Fibroblast of skin of left biceps (primary cell): ENCODE measurements at places on chromosomes 1 and 21.

DNA sequence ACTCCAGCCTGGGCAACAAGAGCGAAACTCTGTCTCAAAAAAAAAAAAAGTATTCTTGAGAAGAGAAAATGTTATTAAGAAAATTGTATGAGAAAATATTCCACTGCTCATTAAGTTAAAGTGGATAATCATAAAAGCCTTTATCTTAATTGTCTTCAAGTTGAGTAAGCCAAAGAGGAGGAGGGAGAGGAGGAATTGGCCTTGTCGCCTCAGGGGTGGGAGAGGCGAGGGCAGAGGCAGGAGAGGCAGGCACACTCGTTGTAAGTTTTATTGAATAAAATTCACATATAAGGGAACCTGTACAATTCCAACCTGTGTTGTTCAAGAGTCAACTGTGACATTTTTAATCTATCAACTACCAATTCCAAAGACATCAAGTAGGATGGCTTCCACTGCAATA lies 820.3 kb downstream of the USP25 start:
- no peak for DNase-seq

GRCh38 chr1:235913311-235913710 lies 46.6 kb upstream of the LYST start:
- DNase-seq = no peak

DNA sequence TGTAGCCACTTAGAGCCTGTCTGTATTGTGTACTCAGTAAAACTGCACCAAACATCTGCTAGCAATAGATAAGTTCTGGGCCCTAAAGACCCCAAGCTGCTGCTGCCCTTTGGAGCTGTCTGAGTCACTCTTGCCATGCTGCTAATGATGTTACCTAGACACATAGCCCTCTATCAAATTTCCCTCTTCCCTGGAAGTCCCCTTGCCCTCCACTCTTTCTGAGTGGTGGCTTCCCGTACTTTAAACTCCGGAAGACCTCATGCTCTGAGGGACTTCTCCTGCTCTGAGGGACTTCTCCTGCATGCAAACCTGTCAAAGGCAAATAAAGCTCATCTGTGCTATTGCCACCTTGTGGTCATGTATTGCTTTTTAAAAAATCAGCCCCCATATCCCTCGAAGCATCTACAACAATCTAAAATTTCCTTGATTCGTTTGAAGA lies 34.0 kb downstream of the FH start:
- DNase-seq = no peak

DNA sequence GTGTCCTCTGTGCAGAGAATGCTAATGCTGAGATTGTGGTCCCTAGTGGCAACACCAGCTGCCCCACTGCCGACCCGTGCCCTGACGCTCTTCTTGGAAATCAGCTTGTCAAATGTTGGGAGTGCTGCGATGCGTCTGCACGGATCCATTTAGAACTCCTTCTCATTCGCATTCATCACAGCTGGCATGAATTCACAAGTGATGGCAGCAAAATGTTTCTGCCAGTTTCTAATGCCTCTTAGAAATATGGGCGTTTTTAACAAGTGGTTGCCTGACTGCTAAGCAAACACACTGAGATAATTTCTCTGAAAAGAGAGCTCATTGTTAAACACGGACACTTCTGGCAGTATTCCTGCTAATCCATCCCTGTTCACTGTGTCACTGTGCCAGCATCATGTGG lies 131.9 kb upstream of the KCNJ6 start:
- no peak for DNase-seq

GRCh38 chr1:39544327-39544726 lies 32.3 kb downstream of the PABPC4 start:
- no peak for DNase-seq

GRCh38 chr1:48810740-48811139 lies 34.0 kb upstream of the BEND5 start:
- no peak for DNase-seq

DNA sequence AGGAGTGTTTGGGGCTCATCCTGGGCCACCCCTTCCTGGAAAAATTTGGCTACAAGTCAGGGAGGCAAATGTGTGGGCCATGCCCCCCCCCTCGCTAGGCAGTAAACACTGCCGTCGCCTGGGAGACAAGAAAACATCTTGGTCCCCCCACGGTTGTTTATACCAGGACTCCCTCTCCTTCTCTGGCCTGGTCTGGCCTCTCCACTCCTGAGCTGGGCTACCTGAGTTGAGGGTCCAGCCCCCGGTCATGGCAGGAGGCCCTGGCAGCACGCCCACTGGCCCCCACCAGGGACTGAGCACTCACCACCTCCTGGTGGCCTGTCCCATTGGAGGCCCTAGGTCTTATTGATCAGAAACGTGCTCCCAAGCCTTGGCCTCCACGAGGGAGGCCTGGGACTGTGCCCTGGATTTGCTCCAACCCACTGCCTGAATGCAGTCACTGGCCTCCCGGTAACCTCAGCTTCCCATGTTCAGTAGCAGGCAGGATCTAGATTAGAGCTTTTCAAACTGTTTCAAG lies 15.8 kb downstream of the KCNQ4 start:
- peak; percentile 8 for DNase-seq

DNA sequence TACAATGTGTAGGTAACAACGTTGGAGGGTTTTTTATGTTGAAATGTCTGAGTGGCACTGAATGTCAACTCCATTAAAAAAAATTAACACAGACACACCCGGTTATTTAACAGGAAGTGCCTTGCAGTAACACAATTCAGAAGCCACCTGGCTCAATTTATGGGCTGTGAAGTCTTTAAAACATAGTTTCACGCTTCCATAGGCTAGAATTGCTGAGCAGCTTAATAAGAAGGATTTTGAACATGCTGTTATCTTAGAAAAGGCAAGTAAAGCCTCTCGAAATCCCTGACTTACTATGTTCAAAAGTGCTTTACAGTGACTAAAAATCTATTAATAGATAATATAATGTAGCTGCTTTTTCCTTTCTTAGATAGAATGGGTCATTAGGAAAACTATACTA lies 19.7 kb downstream of the SRSF4 start:
- DNase-seq = no peak

GRCh38 chr21:35046880-35047229 lies 2.2 kb downstream of the RUNX1 start:
- DNase-seq = no peak

DNA sequence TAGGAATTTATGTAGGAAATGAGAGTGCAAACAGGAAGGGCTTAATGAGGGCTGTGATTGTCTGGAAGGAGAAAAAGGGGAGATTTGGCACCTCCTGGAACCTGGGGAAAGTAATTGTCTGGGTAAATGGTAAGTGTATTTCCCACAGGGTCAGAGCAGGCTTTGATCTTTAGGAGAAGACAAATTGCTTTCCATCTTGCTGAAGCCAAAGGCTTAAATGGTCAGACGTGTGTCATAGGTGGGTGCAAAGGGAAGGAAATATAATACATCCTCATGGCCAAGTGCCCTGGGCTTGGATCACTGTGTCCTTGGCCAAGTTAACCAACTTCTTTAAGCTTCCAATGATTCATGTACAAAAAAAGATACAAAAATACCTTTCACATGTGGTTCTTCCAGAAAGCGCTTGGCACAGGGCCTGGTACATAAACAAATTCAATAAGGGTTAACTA lies 1.3 kb upstream of the DUSP23 start:
- DNase-seq = no peak

GRCh38 chr21:31733551-31734149 lies 1.7 kb upstream of the SCAF4 start:
- no peak for DNase-seq

GRCh38 chr1:201566933-201567801 lies 28.2 kb downstream of the NAV1 start:
- DNase-seq = no peak

DNA sequence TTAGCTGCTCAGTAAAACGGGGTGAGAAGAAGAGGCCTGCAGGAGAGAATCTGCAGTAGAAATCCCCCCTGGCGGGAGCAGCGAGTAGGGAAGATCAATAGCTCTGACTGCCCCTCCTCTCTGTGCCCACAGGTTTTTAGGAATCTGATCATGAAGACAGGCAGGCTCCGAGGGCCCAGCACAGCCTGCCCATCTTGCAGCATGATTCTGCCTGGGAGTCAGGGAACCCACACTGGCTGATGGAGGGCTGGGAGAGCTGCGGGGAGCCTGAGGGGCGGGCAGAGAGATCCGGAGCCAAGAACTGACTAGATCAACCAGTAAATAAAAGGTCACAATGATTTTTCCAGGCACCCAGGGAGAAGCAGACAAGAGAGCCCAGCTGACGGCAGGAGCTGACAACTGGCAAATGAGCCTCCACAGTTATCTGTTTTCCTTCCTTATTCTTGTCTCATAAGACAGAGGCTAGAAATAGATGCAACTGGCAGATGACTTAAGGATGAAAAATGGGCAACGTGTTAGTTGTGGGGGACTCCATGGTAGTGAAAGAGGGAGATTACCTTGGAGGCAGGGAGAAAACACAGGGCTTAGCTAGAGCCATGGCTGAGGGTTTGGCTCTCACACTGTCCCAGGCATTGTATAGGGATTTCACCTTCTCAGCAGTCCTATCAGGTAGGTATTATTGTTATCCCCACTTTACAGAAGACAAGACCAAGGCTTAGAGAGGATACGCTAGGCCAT lies 116.2 kb downstream of the PLXNA2 start:
- no peak for DNase-seq

- no peak for DNase-seq
These were observed 1142.1 kb upstream of the PRMT6 start for GRCh38 chr1:105914403-105914802.

DNA sequence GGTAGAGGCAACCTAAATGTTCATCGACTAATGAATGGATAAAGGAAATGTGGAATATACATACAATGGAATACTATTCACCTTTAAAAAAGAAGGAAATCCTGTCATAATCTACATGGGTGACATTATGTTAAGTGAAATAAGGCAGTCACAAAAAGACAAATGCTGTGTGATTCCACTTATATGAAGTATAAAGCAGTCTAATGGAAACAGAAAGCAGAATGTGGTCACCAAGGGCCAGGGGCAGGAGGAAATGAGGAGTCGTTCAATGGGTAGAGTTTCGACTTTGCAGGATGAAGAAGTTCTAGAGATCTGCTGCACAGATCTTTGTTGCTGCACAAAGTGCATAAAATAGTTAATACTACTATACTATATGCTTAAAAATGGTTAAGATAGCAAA lies 7.8 kb downstream of the DIPK1A start:
- DNase-seq = no peak

DNA sequence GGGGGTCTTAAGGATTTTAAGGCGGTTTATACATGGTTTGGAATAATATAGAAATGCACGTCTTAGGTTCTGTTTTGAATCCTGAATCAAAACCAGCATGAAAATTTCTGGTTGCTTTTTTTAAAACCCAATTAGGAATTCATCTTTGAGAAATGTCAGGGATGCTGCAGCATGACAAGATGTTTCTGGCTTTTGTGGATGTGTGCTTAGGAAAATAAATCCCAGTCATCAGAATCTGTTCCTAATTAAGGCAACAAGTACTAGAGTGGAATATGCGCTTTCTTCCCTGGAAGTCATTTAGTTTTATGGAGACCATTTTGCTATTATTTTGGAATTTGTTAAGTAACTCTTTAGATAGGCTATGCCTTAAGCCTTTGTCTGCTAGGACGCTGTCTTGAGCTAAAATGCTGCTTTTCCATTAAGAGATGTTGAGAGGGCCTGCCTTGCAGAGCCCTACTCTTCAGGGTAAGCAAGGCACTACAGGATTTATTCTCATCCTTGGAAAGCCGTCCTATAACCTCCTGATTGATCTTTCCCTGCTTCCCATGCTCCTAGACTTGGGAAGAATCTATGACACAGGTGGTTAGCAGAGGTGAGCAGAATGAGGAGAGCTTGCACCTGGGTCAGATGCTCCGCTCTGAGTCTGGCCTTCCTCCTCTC lies 332.8 kb downstream of the DISC1 start:
- DNase-seq = peak; percentile 67

DNA sequence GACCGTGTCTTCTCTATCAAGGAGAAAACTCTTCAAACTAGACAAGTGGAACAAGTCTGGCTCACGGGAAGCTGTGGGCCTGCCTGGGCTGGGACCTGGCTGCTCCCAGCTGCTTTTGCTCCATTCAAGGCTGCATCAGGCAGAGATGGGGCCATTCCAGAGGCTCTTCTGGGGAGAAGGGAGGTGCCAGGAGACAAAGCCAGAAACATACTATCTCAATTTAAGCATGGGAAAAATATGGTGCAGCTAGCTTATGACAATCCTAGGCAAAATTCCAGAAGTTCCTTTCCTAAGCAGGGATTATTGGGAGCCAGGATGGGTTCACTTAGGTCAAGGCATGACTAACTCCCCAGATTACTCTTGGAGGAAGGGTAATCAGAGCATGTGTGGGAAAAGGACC lies 90.8 kb upstream of the SLC2A1 start:
- DNase-seq = peak; percentile 31

DNA sequence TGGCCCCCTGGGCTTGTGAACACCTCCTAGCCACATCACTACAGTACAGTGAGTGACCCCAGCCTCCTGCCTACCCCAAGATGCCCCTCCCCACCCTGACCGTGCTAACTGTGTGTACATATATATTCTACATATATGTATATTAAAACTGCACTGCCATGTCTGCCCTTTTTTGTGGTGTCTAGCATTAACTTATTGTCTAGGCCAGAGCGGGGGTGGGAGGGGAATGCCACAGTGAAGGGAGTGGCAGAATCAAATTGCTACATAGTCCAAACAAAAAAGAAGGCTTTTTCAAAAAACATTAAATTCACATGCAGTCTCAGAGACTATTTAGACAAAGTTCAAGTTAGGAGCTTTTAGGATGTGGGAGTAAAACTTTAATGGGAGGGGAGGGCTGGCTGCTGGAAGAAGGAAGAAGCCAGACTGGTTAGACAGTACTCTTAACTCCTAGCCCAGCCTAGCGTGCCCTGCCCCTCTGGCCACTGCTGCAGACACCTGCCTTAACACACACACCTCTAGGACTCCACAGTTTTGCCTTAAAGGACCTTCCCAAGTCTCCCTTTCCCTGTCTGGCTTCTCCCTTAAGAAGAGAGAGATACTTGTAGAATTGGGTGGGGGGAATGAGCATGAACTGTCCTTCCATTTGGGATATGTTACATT lies 9.4 kb downstream of the PEA15 start:
- DNase-seq = no peak

DNA sequence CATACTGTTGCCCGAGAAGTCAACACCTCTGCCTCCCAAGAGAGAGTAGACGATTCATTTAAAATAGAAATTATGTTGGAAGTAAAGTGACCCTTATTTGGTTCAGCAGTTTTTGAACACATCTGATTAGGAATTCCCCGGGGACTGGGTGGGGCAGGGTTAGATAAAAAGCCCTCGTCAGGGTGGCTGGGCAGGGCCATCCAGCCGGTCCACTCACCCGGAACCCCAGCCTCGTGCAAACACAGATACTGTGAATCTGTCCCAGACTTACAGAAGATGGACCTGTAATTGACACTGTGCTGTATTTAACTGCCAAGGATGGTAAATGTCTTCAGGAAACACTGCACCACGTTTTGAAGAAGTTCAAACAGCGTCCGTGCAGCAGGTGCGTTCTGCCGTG lies 63.7 kb downstream of the PRDM16 start:
- no peak for DNase-seq

GRCh38 chr1:61436016-61436415 lies 288.9 kb downstream of the TM2D1 start:
- DNase-seq = no peak

- DNase-seq = no peak
These were observed 10.7 kb downstream of the TUT4 start for GRCh38 chr1:52542085-52542688.
